ENCODE measurements at places on chromosomes 7 and 10.

DNA sequence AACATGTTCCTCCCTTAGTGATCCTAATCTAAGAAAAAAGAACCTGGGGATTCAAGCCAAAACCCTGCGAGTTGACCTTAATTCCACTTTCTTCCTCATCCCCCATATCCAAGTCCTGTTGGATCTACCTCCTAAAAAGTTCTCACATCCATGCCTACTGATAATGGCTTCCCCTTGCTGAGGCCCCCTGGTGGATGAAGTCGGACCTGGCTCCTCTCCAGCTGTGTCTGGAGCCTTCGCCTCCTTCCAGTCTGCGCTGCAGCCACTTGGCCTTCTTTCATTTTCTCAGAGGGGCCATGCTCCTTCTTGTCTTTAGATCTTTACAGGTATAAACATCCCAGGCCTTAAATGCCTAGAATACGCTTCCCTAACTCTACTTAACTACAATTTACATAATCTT lies 8.1 kb downstream of the PDE1C start:
- DNase-seq, result peak; percentile 63

DNA sequence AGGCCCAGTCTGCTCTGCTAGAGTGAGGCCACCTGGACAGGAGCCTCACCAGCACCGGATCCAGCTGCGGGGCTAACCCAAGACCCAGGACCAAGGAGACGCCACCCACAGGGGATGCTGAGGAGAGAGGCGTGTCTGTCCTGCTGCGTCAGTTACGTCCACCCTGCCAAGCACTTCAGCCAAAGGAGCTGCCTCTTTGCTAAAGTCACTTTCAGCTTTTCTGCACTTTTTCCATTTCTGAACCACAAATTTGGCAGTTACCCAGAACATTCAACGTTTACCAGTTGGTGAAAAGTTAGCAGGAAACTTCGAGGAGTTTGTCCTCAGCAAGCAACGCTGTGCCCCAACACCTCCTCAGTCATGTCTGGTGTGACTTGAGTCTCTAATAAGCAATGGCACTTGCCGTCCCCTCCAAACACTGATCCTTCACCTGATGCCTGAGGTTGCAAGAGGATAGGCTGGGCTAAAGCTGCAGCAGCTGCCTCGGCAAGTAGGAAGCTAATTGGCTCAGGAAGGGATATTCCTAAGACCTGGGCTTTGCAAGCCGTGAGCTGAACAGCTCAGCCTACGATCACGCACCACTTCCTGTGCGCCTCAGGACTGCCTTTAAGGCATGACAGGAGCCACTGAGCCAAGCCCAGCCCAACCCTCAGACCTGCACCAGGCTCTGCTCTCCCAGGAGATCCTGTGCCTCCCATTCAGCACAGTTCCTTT lies 40.1 kb downstream of the KCNH2 start:
- DNase-seq, result peak; percentile 96

- DNase-seq, result no peak
These were observed 125.0 kb upstream of the FOXK1 start for GRCh38 chr7:4556868-4557793.

DNA sequence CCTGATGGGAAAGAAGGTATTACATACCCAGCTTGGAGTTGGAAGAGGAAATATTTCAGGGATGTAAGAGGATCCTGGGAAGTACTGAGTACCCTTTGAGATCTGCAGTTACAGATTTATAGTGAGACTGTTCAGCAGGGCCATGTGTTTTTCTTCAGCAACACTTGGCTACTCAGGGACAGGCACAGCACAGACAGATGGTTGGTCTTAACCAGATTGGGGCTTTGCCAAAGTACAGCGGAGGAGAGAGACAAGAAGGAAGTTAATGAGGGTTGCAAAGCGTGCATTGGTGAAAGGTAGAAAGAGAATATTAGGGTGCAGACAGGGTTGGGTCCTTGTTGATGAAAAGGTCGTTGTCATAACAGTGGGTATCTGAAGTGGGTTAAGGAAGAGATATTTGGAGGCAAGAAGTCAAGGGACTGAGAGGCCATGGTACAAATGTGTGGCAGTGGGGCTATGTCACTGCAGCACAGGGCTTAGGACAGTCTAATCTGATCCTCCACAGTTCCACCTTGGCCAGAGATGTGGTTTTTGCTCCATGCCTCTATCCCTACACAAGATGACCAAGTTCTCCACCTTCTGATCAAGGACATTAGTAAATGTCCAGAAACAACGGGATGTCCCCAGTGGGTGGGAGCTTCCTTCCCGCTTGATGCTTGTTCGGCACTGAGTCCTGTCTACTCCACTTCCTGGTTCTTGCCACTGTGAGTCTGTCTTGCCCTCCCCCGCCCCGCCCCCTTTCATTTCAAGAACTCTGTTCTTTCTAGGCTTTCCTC lies 18.9 kb upstream of the DNAJC1 start:
- peak; percentile 53 for DNase-seq

GRCh38 chr7:82972135-82972534 lies 190.5 kb downstream of the PCLO start:
- DNase-seq, result no peak

DNA sequence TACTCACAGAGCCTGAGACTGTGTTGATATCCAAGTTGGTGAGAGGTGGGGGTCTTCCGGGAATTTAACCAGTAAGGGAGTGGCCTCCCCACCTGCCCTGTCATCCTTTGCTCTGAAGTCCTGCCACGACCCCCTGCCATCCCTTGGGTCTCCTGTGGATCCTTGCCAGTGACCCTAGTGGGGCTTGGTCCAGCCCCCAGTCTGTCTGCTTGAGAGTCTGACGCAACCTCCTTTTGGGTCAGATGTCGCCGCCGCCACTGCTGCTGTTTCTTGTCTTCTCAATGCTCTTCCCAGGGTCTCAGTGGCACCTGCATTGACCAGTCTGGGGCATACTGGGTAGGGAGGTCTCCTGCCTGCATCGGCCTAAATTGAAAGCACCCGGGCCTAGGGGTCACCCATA lies 28.8 kb downstream of the PAX2 start:
- no peak for DNase-seq

GRCh38 chr10:88831709-88832108 lies 19.9 kb downstream of the ANKRD22 start:
- no peak for DNase-seq

- DNase-seq, result no peak
These were observed 142.8 kb downstream of the GLCCI1 start for GRCh38 chr7:8111282-8111960.

GRCh38 chr10:132133005-132133404 lies 53.7 kb upstream of the DPYSL4 start:
- DNase-seq, result peak; percentile 18
